ENCODE measurements at places on chromosomes 4 and X. TPM values are rescaled to one million over a fixed set of nuclear protein-coding genes. Genes with fewer than 3 reads are reported as not detected.

DNA sequence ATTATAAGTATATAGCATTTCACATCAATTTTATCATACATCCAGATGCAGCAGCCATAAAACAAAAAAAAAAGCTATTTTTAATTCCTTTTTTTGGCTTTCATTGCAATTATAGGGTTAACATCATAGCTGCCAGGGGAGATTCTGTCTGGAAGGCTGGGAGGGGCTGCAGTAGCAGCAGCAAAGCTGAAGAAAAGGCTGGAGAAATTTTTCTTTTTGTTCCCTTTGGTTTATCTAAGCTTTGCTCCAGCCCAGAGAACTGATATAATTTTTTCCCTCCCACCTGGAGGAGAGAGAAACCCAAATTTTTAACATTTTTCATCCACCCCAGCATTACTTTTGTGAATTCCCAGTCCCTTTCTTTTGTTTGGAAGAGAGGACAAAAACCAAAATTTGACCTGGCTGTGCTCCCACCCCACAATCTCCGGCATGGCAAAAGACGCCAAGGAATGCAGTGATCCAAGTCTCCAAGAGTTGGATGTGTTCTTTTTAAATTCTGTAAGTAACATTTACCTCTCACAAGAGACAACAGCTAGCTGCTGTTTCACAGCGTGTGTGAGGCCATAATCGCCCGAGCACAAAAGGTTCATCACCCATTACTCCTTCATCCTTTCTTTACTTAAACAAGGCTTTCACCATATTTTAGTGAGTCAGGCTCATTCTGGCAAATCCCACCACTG, 25.1 kb upstream of the FAM156A start:
- no peak for DNase-seq

DNA sequence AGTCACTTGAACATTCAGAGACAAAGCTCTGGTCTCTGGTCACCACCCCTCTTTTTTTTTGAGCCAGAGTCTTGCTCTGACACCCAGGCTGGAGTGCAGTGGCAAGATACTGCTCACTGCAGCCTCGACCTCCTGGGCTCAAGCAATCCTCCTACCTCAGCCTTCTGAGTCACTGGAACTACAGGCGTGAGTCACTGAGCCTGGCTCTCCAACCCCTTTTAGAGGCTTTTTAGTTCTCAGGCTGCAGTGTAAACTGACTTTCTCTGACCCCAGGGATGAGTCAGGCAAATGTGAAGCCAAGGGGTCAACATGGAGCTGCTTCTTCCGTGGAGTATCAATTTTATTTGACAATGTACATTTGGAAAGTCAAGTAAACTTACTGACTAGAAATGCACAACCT, 229.2 kb downstream of the PTTG2 start:
- no peak for DNase-seq

DNA sequence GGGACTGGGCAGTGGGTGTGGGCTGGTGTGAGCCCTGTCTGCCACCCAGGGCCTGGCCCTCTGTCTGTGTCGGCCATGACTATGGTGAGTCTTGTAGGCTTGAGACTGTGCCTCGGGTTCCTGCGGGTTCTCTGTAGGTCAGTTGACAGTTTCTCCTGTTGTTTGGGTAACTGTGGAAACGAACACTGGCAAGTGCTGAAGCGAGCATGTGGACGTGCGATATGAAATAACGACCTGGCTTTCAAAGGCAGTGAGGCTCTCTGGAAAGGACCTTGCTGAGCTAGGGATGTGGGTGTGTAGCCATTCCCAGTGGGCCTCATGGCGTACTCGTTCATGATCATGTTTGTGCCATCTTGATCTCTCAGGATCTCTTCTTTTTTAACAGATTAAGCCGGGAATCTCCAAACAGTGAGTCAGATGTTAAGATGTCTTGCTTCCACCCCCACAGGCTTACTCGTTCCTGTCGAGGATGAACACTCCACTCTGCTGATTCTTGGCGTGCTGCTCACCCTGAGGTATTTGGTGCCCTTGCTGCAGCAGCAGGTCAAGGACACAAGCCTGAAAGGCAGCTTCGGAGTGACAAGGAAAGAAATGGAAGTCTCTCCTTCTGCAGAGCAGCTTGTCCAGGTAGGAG, 41.3 kb downstream of the HTT start:
- no peak for DNase-seq

- DNase-seq, result no peak
Measured at GRCh38 chrX:10482261-10482660, 138.1 kb downstream of the MID1 start.

DNA sequence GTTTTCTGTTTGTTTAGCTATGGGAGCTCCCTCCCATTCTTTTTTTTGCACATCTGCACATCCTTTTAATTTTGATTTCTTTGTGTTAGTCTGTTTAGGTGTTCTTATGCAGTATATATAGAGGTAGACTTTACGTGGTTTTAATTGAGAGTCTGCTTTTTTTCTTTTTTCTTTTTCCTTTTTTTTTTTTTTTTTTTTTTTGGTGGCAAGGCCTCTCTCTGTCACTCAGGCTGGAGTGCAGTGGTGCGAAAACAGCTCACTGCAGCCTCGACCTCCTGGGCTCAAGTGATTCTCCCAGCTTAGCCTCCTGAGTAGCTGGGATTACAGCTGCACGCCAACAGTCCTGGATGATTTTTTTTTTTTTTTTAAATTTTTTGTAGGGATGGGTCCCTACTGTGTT, 68.2 kb downstream of the FAM193A start:
- DNase-seq, result no peak

GRCh38 chr4:181860668-181861067, 382.5 kb upstream of the TENM3 start:
- no peak for DNase-seq

GRCh38 chr4:108170631-108171338, 2.1 kb upstream of the LEF1 start:
- no peak for DNase-seq

- no peak for DNase-seq
Measured at GRCh38 chrX:153392642-153393321, 8.4 kb downstream of the PNMA6E start.

GRCh38 chr4:31647786-31648185, 927.6 kb downstream of the PCDH7 start:
- DNase-seq, result no peak

DNA sequence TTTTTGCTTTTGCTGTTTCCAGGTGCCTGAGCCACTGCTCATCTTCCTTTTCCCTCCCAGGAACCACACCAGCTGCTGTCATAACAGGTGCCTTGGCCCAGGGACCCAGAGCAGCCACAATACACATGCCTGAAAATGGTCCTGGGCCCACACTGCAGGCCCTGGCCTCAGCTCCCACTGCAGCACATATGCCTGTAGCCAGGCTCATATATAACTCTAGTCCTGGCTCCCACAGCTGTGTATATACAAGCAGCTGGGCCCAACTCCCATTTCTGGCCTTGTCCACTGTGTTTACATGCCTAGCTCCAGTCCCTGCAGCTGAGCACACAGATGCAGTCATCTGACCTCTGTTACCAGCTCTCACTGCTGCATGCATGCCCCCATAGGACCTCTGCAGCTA, 930.5 kb downstream of the ADGRL3 start:
- no peak for DNase-seq

GRCh38 chrX:11739776-11740175, 18.3 kb upstream of the MSL3 start:
- DNase-seq, result no peak

DNA sequence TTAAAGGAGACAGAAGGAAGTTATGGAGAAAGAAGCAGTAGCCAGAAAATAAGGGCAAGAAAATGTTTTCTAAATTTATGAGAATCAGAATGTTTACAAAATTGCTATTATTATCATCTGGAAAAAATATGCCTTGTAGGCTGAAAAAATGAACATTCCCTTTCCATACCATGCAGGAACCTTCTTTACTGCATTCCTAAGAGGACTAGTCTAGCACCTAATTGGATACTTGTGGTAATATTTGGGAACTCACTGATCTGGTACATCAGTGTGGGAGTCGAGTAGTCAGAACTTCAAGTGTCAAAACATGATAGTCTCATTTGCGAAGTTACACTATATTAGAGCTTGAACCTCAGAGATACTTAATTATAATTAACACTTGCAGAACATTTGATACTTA, 51.9 kb downstream of the TET2 start:
- no peak for DNase-seq

DNA sequence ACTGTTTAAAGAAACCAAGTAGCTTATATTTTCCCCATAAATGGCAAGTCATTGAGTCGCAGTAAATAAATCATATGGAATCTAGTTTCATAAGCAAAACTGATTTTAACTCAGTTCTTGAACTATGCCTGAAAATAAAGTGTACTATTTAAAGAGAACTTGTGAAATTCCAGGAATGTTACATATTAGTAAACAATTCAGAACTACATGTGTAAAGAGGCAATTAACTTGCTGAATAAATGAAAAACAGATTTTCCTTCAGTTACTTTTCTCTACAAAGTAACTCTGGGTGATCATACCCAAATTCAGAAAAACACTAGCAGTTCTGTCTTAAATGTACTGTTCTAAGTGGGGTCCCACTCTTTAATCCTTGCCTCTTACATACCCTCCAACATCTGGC, 236.1 kb upstream of the EDNRA start:
- no peak for DNase-seq

The CXXC4 gene
- total RNA-seq, result 5.1 TPM

The SLITRK4 gene
- total RNA-seq, result 11.2 TPM

The ANOS1 gene
- 20.2 TPM for total RNA-seq

The TRPC5OS gene
- not detected for total RNA-seq
